ENCODE measurements at places on chromosomes 11 and 22. TPM values are rescaled to one million over a fixed set of nuclear protein-coding genes. Genes with fewer than 3 reads are reported as not detected.
A peak's percentile ranks its signal among the peaks of the same experiment; 100 is the strongest.

- no peak for DNase-seq
These were observed 28.1 kb upstream of the MN1 start for GRCh38 chr22:27829620-27830019.

GRCh38 chr11:79159657-79160450 is 281.0 kb downstream of the TENM4 start:
- DNase-seq, result no peak

- DNase-seq, result no peak
These were observed 1.3 kb upstream of the SC5D start for GRCh38 chr11:121291319-121291718.

GRCh38 chr11:7639643-7640025 is 33.7 kb downstream of the CYB5R2 start:
- DNase-seq, result peak; percentile 89

DNA sequence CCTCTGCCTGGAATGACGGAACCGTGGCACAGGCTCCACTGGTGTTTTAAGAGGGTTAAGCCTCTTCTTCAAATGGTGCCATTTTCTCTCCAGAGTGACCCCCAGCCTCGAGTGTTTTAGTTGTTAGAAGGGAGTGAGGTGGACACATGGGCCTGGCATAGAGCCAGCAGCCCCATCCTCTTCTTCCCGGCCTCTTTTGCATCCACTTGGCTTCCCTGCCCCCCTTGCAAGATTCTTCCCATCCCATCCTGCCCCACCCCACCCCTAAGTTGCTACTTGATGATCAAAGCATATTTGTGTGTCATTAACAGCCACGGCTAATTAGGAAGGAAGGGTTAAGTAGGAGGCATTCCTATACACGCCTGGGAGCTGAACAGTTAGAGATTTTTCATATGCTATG is 72.3 kb upstream of the CRYBB3 start:
- no peak for DNase-seq

- DNase-seq, result no peak
These were observed 46.5 kb upstream of the SOX6 start for GRCh38 chr11:16402654-16403447.

DNA sequence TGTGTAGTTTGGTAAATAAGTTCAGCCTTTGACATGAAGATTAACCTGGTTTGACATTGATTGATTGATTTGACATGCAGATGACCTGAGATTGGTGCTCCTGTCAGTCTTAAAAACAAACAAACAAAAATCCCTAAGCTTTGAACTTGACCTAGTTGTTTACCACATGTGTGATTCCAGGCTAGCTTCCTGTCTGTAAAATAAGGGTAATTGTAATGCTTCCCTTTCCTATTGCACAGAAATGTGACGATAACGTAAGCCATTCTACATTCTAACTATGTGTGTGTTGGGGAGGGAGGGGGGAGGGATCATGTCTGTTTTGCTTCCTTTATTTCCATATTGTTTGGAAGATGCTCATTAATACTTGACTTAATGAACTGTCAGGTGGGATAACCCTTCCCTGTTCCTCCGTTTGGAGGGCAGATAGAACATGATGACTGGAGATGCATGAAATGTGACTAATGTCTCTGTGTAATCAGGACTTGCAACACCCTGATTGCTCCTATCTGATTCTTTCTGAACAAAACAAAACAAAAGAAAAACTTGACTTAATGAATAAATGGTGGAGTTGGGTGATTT is 106.1 kb upstream of the CLMP start:
- DNase-seq, result no peak

DNA sequence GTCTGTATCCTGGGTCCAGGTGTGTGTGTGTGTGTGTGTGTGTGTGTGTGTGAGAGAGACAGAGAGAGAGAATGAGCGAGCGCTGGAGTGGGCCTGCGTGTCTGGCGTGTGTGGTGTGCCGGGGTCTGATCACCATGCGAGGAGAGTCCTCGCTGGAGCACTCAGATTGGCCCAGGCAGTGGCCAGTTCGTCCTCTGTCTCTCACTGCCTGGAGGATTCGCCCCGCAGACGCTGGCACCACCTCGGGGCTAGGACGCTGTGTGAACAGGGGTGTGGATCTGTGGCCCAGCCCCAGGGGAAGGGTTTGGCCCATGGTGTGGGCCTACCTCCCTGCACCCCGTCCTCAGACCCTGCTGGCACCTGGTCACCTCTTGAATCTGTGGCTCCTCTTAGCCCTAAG is 11.6 kb upstream of the CACNA1I start:
- DNase-seq, result no peak

- DNase-seq, result no peak
These were observed 52.6 kb upstream of the MTMR2 start for GRCh38 chr11:95976550-95976949.

DNA sequence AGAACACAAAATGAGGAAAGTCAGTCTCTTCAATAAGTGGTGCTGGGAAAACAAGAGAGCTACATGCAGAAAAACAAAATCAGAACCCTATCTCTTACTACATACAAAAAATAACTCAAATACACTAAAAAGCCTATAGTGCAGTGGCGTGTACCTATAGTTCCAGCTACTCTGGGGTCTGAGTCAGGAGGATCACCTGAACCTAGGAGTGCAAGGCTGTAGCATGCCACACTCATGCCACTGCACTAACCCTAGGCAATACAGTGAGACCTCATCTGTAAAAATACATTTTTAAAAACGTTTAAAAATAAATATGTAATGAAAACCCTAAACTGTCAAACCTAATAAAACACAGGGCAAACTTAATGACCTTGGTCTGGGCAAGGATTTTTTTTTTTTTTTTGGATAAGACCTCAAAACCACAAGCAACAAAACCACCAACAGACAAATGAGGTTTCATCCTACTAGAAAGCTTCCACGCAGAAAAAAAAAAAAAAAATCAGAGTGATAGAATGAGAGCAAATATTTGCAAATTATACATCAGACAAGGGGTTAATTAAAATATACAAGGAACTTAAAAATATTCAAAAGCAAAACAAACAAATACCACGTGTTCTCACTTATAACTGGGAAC is 35.2 kb downstream of the XKR3 start:
- no peak for DNase-seq

DNA sequence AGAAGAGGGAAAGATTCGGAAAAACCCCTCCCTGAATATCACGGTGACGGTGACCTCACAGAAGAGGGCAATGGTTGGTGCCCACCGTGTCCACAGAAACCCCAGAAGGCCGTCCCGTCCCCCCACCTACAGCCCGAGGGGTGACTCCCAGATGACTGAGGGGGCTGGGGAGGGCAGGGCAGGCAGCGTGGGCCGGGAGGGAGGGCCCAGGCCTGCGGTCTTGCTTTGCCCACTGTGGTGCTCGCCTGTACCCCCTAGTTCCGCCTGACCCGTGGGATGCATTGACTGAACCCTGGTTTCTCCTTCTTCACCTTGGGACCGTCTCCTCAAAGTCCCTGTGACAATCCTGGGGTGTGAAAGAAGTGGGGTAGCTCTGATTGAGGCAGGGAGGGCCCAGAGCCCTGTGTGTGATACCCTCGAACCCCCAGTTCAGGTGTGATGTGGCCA is 526.7 kb downstream of the BRD1 start:
- DNase-seq, result no peak

GRCh38 chr11:810040-810567 is 337 bp downstream of the RPLP2 start:
- no peak for DNase-seq

DNA sequence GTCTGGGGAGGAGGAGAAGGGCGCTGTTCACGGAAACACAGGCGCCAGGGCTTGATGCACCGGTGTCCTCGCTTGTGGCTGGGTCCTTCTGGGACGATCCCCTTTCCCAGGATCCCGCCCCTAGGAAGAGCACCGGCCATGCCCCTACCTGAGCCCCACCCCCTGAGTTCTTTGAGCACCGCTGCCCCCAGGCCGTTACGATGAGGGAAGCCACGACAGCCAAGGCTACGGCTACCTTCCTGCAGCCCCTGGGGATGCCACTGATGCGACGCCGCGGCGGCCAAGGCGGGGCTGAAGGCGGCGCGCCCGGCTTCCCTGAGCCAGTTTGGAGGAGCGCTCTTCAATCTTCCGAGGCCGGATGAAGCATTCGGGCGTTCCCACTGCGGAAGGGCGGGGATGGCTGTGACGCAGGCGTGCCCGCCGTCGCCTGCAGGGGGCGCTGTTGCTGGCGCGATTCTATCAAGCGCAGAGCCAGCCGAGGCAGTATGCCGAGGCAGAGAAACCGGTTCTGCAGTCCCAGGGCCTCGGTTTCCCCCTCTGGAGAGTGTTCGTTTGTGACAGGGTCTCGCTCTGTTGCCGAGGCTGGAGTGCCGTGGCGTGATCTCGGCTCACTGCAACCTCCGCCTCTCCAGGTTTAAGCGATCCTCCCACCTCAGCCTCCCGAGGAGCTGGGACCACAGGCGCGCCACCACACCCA is 9.7 kb upstream of the NEFH start:
- peak; percentile 40 for DNase-seq

GRCh38 chr11:84628871-84629620 is 998.1 kb downstream of the DLG2 start:
- no peak for DNase-seq

DNA sequence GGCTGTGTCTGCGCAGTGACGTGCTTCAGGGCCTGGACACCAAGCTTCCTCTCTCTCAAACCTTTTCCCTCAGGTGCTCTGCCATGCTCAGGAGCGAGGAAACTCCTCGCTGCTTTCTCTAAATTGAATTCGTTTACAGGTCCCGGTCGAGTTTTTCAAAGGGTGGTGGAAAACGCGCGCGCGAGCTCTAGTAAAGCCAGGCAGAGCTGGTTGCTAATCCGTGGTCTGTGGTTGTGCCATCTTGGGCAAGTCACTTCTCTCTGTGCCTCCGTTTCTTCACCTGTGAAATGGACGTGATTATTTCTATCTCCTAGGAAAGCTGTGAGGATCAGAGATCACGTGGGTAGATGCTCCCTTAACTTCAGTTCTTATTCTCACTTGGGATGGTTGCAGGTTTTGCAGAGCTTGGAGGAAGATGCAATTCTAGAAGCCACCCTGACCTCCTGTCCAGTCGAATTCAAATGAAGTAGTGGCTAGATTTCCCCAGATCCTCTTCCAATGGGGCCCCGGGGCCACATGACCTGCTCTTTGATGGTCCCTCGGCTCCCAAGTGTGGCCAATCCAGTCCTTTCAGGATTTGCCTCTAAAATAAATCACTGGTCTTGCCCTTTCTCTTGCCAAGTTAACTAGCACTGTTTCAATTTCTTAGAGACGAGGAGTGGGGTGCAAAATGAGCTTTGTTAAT is 10.5 kb upstream of the ALX4 start:
- no peak for DNase-seq

GRCh38 chr11:114236829-114237228 is 59.4 kb upstream of the NNMT start:
- no peak for DNase-seq

DNA sequence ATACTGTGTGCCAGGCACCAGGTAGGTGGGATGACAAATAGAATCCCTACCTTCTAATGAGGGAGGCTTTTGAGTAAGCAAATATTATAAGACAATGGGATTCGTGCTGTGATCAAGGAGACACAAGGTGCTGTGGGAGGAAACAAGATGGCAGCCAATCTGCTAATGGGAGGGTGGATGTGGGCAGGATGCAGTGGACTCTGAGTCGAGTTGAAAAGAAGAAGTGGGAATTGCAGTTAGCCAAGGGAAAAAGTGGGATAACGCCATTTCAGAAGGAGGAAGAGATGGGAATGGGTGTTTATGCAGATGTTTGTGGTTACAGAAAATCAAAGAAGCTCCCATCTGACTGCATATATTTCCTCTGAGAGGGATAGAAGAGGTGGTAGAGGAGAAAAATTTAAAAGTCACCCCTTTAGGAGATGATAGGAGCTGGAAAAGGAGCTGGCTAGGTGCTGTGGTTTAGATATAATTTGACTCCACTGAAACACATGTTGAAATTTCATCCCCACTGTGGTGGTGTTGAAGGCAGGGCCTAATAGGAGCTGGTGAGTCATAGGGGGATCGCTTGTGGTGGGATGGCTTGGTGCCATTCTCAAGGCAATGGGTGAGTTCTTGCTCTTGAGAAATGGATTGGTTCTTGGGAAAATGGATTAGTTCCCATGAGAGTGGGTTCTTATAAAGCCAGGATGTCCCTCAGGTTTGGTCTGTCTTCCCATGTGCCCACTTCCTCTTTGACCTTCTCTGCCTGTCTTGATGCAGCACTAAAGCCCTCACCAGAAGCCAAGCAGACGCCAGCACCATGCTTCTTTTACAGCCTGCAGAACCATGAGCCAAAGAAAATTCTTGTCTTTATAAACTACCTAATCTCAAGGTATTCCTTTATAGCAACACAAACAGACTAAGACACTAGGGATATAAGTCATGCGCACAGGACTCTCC is 30.0 kb upstream of the POU2AF1 start:
- DNase-seq, result no peak

DNA sequence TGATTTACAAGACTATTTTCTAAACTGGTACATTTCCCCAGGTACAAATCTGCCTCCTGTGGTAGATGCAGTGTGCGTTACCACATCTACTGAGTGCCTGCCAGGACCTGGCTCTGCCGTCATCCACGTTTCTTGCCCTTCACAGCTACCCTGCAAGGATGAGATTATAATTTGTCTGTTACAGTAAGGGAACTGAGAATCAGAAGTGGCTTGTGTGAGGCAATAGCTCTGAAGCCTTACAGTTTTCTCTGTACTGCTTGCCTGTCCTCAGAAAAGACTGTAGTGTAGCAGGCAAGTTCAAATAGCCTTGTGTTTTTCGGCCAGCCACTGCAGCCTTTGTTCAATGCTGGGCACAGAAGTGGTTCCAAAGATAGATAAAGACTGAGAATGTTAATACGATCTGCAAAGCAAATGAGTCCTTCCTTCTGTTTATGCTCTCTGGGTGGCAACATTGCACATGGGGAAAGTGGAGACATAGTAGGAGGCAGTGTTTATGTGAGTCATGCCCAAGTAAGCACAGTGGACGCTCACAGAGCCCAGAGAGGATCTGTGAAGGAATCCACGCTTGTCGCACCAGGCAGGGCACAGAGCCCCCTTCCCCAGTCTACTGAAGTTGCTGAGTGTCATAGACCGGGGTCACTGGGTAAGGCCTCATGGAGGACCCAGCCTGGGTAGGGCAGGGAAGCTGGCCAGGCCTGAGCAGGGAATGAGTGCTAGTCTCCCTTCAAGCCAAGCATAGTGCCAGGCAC is 49.1 kb downstream of the MICAL2 start:
- DNase-seq, result no peak

GRCh38 chr11:31805629-31806185 is 5.4 kb downstream of the PAX6 start:
- DNase-seq, result no peak

TUB gene
- 0.89 TPM for total RNA-seq

DRD4 gene
- 1.9 TPM for total RNA-seq

PGR gene
- total RNA-seq, result 0.87 TPM

CASP12 gene
- total RNA-seq, result 0.34 TPM

KCNK7 gene
- total RNA-seq, result 1.3 TPM

ANGPTL5 gene
- total RNA-seq, result 0.12 TPM

GLB1L3 gene
- total RNA-seq, result not detected

GLYAT gene
- total RNA-seq, result 0.14 TPM

KRTAP5-9 gene
- 1.2 TPM for total RNA-seq

ANKK1 gene
- 0.67 TPM for total RNA-seq

GRAP2 gene
- total RNA-seq, result 2.1 TPM

MB gene
- 12.8 TPM for total RNA-seq

All from left colon (tissue), 2 donors.